ENCODE measurements at places on chromosomes 6 and 20. TPM values are rescaled to one million over a fixed set of nuclear protein-coding genes. Genes with fewer than 3 reads are reported as not detected.

DNA sequence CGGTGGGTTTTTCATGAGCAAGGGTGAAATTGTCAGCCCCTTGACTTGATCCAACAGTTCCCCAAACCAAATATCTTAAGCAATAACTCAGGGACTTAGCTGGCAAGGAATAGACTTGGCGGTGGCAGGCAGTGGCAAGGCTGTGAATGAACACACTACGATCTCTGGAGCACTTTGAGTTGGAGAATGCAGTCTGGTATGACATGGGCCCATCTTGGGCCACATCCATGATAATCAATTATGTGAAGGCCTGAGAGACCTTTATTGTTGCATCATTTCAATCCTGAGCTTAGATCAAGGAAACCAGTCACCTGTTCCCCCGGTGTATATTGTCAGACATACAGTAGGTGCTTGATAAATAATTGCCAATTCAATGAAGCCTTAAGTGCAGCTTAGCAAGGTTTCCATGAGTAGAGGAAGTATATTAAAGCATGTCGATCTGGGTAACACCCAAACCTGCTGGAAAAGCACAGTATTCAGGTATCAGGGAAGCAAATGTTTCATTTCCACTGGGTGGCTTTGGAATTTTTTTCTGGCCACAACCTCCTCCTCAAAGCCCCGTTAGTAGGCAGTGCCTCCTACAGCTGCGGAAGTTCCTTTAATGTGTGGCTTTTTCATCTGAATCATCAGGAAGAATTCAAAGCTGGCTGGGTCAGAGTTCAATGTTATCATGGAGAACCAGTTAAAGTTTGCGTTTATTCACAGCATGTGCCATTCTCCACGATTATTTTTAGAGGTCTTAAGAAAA is 10.2 kb downstream of the CASS4 start:
- no peak overlapping the region for H3K4me3 ChIP-seq
- H3K27me3 ChIP-seq: no peaks in the 10 kb centered on the region
- H3K4me1 ChIP-seq: no peaks in the 10 kb centered on the region
- no peak overlapping the region for H3K27ac ChIP-seq
- DNase-seq: no peak

- H3K27ac ChIP-seq: no peak overlapping the region
- H3K27me3 ChIP-seq: no peaks in the 10 kb centered on the region
- no peaks in the 10 kb centered on the region for H3K36me3 ChIP-seq
- DNase-seq: no peak
Observed at GRCh38 chr6:53766930-53767329, 27.9 kb upstream of the LRRC1 start.

GRCh38 chr6:169800668-169801395 is 49.4 kb downstream of the ERMARD start:
- no peak overlapping the region for H3K4me3 ChIP-seq
- no peaks in the 10 kb centered on the region for H3K27me3 ChIP-seq
- H3K36me3 ChIP-seq: no peaks in the 10 kb centered on the region
- DNase-seq: peak; percentile 83
- H3K27ac ChIP-seq: peak overlapping the region; percentile 93

DNA sequence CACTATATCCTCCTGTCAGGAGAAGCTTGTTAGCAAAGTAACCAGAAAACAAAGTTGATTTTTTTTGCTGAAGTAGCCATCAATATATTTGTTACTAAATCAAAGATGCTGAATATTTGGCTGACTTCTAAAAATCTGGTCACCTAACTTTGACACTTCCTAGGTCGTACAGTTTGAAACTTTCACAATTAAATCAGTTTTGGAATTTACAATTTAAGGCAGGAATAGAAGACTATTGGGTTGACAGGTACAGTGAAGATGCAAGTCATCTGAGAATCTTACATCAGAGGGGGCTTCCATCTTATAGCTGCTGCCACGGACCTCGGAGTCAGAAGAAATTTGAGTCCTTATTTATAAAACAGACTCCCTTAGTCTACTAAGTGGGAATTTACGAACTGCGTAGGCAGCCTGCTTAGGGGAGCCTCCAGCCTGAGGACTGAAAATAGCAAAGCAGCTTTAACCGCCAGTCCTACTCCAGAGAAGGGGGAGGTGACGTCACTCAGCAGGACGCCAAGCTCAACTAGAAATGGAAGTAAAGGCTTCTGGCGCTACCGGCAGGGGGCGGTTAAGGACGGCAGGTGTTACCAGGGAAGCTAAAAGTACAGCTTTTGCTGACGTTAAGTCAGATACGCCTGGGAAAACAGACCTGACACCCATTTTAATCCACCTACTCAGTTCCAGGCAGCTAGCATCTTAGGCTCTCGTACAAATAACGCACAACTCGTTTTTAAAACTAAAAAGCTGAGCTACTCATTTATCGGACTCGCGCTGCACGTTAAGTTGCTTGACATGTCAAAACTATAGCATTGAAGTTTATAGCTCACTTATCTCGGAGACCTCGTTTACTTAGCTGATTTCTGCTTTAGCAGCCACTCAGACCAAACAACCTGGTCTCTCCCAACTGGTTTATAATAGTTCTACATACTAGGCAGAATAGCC is 61.1 kb upstream of the HFE start:
- H3K36me3 ChIP-seq: no peaks in the 10 kb centered on the region
- peak overlapping the region; percentile 93 for H3K27ac ChIP-seq
- H3K4me1 ChIP-seq: peaks cover 10% of the 10 kb centered on the region
- H3K4me3 ChIP-seq: peak overlapping the region; percentile 51
- H3K27me3 ChIP-seq: no peaks in the 10 kb centered on the region

GRCh38 chr6:157188213-157188612 is 135.1 kb downstream of the TMEM242 start:
- H3K36me3 ChIP-seq: no peaks in the 10 kb centered on the region
- peaks cover 20% of the 10 kb centered on the region for H3K4me1 ChIP-seq
- no peak overlapping the region for H3K4me3 ChIP-seq
- no peak for DNase-seq
- H3K27ac ChIP-seq: no peak overlapping the region

Gene MYL9
- 31.8 TPM for total RNA-seq

All from hepatocyte (in vitro differentiated cells).